MCF 10A (cell line): ENCODE measurements at places on chromosomes 3 and 15. TPM values are rescaled to one million over a fixed set of nuclear protein-coding genes. Genes with fewer than 3 reads are reported as not detected.

Gene SLC12A1
- total RNA-seq = not detected in 2 replicates

Gene KNG1
- total RNA-seq = not detected in 2 replicates

- no peaks in the 10 kb centered on the region for H3K36me3 ChIP-seq
- H3K27me3 ChIP-seq = no peaks in the 10 kb centered on the region
- H3K4me3 ChIP-seq = no peak overlapping the region
- H3K27ac ChIP-seq = no peak overlapping the region
- no peaks in the 10 kb centered on the region for H3K4me1 ChIP-seq
These were observed 767.7 kb downstream of the TUSC7 start for GRCh38 chr3:117477214-117477755.

- H3K36me3 ChIP-seq = no peaks in the 10 kb centered on the region
- no peaks in the 10 kb centered on the region for H3K27me3 ChIP-seq
- peak; percentile 5 for DNase-seq
- peaks cover 6% of the 10 kb centered on the region for H3K4me1 ChIP-seq
These were observed 50.9 kb upstream of the FSIP1 start for GRCh38 chr15:39833515-39833981.

DNA sequence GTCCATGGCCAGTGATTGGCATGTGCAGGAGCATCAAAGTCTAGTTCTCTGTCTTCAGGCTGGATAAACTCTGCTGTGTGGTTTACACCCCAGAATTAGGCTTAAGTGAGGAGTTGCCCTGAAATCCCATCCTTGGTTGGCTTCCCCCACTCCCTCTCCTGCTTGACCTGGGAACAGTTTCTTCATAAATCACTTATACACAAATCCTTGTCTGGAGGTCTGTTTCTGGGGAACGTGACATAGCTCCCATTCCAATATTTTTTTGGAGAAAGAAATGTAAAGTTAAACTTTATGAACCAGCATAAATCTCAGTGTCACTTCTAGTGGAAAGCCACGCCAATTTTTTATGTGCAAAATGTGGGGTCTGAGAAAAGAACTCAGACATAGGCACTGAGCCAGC is 98.2 kb downstream of the DCLK3 start:
- no peaks in the 10 kb centered on the region for H3K27me3 ChIP-seq
- no peak for DNase-seq
- H3K36me3 ChIP-seq = no peaks in the 10 kb centered on the region
- no peak overlapping the region for H3K4me3 ChIP-seq
- peaks cover 7% of the 10 kb centered on the region for H3K4me1 ChIP-seq
- H3K27ac ChIP-seq = no peak overlapping the region
